Right ventricle myocardium inferior (tissue), 1 donor: ENCODE measurements at places on chromosomes 6 and 20. TPM values are rescaled to one million over a fixed set of nuclear protein-coding genes. Genes with fewer than 3 reads are reported as not detected.

DNA sequence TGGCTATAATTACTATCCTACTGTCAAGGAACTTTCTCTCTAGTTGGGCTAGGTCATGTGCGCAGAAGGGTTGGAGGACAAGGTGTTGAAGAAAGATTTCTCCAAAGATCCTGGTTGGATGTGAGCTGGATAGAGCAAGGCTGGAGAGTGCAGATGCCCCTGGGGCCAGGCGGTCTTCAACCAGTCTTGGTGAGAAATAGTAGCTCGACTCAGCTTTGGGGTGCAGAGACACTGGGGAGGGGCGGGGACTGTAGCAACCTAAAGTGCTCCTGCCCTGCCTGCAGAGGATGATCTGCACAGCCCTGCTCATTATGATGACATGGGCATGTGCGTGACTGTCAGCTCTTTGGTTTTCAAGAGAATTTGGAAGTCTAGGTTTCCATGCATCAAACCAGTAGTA, 35.9 kb downstream of the PHACTR3 start:
- DNase-seq, result no peak

GRCh38 chr6:53464927-53465460, 79.9 kb downstream of the GCLC start:
- DNase-seq, result no peak

- peak; percentile 87 for DNase-seq
Observed at GRCh38 chr6:32081168-32081990, 27.8 kb downstream of the TNXB start.

DNA sequence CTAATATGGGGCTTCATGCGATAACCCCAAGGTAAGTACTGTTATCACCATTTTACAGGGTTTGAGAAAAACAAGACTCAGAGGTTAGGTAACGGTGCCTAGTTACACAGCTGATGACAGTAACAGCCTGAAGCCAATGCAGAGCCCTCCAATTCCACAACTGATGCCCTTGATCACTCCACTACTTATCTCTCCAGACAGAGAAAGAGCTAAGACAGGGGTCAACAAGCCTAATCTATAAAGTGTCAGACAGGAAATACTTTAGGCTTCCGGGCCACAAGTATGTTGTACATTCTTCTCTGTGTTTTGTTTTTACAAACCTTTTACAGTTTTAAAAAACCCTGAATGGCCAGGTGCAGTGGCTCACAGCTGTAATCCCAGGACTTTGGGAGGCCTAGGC, 50.9 kb downstream of the MAP7 start:
- DNase-seq, result no peak

- DNase-seq, result no peak
Observed at GRCh38 chr20:33875534-33876026, 64.4 kb downstream of the CHMP4B start.

DNA sequence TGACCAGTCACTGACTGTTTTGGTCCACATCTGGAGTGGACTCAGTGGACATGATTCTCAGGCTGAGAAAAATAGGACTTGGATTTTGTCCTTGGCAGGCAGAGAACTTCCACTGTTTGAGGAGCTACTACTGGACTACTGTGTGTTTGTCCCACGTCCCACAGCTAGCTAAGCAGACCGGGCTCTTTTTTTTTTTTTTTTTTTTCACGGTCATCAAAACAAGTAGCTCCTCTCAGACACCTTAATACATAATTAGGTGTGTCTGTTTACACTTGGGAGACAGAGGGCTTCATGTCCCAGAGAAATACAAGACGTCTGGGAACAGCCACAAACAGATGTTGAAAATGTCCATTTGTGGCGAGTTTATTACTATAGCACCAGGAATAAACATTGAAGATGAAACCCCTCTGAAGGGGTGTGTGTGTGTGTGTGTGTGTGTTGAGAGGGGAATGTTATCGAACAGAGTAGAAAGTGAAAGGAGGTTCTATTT, 155.0 kb upstream of the SUPT3H start:
- no peak for DNase-seq

DNA sequence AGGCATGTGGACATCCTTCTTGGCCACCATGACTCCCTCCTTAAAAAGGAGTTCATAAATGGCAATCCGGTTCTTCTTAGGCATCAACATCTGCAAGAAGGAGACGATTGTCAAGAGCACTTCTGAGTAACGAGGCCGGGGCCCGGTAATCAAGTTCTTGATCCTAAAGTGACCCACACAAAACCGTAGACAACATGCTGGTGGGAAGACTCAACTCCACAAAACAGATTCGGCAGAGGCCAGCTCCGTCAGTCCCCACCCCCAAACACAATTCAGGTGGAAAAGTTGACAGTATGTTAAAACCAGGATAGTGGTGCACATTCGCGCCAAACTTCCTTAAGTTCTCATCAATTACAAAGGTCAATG, 754 bp downstream of the RPS10 start:
- DNase-seq, result no peak

The FHL5 gene
- total RNA-seq, result 6.8 TPM

The EFCAB8 gene
- total RNA-seq, result 0.43 TPM

DNA sequence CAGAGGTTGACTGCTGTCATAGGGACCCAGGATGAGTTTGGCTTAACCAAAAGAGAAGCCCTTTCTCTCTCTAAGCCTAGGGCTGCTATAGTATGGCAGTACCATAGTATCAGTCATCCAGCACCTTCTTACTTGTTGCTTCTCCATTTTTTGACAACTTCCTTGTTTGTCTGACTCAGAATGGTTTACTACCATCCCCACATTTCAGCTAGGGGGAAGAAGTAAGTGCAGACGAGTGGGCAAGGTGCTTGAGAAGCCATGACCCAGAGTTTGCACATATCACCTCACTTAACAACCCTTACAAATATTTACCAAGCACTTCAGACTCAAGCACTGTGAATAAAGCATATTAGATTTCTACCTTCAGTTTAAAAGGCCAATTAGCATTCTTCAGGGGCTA, 289.9 kb upstream of the TSHZ2 start:
- no peak for DNase-seq

- DNase-seq, result no peak
Observed at GRCh38 chr6:135577059-135577538, 79.6 kb upstream of the AHI1 start.

The MCCD1 gene
- not detected for total RNA-seq

- no peak for DNase-seq
Observed at GRCh38 chr6:25558155-25558817, 93.7 kb upstream of the SCGN start.

The DOK5 gene
- 3.0 TPM for total RNA-seq

DNA sequence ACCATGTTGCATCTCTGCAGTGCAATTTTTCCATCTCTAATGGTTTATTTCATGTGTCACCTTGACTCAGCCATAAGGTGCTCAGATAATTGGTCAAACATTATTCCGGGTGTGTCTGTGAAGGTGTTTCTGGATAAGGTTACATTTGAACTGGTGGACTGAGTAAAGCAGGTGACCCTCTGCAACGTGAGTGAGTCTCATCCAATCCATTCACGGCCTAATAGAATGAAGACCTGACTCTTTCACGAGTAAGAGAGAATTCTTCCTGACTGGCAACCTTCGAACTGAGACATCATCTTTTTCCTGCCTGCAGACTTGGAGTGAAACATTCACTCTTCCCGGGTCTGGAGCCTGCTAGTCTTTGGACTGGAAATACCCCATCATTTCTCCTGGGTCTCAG, 77.1 kb upstream of the SLC22A23 start:
- no peak for DNase-seq

DNA sequence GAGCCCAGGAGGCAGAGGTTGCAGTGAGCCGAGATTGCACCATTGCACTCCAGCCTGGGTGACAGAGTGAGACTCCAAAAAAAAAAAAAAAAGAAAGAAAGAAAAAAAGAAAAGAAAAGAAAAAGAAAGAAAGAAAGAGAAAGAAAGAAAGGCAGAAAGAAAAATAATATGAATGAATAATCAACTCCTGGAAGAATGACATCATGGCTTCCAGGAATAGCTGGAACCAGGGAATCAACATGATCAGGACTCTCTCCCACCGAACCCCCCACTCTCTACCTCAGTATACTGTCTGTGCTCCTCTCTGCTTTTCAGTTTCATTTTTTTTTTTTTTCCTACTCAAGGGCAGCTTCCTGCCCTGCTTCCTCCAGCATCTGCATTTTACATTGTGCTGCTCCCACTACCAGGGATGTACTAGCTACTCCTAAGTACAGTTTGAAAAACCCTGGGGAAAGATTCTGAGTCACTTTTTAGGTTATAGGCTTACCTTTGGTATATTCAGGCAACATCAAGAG, 19.7 kb upstream of the MTCL3 start:
- no peak for DNase-seq

The TRIM38 gene
- total RNA-seq, result 2.7 TPM

GRCh38 chr6:147506704-147507114, 1.8 kb upstream of the SAMD5 start:
- DNase-seq, result peak; percentile 77

- DNase-seq, result no peak
Observed at GRCh38 chr6:27791182-27791943, 120.8 kb downstream of the OR2B2 start.

The MRAP2 gene
- total RNA-seq, result not detected

GRCh38 chr20:61757-62156, 25.7 kb upstream of the DEFB125 start:
- DNase-seq, result no peak

The DEFB125 gene
- not detected for total RNA-seq

The MSH5 gene
- total RNA-seq, result 2.0 TPM

The KCNK16 gene
- not detected for total RNA-seq

The KIAA1586 gene
- total RNA-seq, result 6.4 TPM

DNA sequence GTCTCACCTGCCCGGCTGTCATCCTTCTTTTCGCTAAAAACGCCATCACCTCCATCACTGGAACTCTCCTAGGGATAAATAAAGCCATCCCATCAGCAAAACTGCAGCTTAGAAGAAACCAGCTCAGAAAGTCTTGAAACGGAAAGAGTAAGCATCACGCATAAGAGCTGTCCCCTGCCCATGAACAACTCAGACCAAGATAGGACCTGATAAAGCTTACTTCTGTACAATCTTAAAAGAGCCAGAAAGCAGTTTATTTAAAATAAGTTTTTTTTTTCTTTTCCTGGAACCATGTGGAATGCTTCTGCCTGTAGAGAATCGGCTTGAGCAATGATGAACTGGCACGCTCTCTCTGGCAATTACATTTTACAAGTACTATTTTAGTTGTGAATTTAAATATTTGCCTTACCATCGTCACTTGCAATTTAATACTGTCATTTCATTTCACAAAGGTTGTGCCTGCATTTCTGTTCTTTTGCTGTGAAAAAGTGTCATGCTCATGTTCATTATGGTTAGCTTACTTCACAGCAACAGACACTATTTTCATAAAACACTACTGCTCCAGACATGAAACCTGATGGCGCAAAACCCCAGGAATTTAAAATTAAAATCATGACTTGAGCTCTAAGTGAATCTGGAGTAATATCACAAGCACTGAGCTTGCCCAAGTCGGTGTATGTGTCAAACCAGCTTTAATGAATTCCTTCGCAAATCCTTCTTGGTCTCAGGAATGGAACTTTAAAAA, 59.6 kb upstream of the EMILIN3 start:
- no peak for DNase-seq

GRCh38 chr20:59101961-59102360, 59.4 kb upstream of the PRELID3B start:
- DNase-seq, result no peak

DNA sequence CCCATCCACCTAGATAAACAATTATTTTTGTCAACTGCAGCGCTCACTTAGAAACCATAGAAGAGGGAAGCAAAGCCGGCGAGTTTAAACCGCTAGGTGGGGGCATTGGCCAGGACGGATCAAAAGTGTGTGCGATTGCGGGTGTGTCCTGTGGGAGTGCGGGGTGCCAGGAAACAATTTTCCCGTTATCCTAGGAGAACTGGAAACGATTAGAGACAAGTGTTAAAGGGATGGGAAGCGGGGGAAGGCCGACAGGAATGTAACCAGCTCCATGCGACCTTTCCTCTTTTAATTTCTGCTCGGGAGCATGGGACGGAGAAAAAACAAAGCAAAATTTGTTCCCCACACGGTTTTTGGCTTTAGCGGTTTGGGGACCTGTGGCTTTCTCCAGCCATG, 2.8 kb upstream of the HTR1B start:
- no peak for DNase-seq

DNA sequence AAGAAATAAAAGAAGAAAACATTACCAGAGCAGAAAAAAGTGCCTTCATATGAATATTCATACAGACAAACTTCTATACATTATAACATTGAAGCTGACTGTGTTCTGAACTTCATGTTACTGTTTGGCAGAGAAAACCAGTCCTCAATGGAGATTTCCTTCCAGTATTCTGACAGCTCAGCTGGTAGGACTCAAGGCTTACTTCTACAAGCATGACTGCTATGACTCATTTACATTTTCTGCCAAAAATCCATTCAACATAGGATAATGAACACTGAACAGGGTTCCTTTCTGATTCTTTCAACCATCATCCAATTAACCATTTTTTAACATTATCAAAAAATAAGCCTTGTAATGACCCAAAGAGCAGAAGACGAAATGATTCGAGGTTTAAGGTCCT, 25.4 kb downstream of the COL9A1 start:
- DNase-seq, result no peak

The ITPA gene
- 21.4 TPM for total RNA-seq

- no peak for DNase-seq
Observed at GRCh38 chr6:49913636-49914375, 47.5 kb upstream of the CRISP1 start.

DNA sequence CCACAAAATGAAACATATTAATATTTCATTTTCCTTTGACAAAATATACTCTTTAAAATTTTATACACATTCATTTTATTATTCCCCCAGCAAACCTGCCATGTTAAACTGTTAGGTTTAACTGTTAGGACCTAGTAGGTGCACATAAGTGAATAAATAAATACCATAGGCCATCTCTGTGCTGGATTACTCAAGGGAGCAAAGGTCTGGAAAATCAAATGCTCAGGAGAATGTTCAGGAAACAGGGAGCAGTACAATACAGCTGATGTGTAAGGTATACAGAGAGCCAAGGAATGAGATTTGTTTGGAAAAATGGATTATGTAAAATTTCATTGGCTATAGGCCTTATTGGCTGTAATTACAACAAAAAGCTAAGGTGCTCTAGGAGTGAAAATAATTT, 339.3 kb downstream of the BCKDHB start:
- no peak for DNase-seq

GRCh38 chr20:63895952-63896263, 982 bp downstream of the DNAJC5 start:
- no peak for DNase-seq

The RIMS1 gene
- 1.3 TPM for total RNA-seq

- no peak for DNase-seq
Observed at GRCh38 chr6:151285122-151285521, 45.4 kb downstream of the AKAP12 start.

DNA sequence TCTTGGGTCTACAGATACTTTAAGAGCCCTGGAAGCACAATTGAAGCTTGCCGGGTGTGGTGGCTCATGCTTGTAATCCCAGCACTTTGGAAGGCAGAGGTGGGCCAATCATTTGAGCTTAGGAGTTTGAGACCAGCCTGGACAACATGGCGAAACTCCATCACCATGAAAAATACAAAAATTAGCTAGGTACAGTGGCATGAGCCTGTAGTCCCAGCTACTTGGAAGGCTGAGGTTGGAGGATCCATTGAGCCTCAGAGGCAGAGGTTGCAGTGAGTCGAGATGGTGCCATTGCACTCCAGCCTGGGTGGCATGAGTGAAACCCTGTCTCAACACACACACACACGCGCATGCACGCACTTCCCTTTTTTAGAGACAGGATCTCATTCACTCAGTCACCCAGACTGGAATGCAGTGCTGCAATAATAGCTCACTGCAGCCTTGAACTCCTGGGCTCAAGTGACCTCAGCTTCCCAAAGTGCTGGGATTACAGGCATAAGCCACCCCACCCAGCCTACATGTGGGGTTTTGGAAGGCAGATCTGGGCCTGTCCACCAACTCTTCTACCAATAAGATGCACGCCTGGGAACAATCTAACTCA, 182.5 kb upstream of the JARID2 start:
- DNase-seq, result peak; percentile 83
